ENCODE measurements at places on chromosomes 2 and 18.

DNA sequence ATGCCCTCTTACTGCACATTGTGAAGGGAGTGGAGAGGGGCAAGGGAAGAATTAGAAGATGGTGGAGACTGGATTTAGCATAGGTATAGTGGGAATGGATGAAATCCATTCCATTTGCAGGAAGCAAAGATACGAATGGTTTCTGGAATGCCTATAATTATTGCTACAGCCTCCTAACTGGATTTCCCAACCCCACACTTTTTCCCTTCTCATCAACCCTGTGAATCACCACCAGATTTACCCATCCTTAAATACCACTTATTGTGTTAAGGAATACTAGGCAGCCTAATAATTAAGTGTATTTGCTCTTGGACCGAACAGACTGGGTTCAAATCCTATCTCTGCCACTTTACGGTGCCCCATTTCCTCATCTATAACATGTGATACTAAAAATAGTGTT is 39.3 kb upstream of the CREB1 start:
- no peak for DNase-seq

DNA sequence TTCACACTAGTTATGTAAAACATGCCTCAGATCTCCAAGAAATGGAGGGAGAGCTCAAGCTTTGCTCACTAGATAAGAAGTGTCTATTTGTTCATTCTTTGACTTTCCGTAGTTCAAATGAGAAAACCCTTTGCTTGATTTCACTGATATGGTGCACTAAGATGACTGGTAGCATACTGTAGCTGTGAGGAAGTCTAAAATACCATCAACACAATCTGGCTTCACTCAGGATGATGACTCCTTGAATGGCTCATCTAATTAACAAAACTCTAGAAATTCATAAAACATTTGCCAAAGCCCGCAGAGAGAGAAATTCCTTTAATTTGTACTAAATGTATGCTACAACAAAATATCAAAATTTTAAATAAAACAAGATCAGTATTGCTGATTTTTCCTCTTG is 152.8 kb upstream of the STK17B start:
- no peak for DNase-seq

GRCh38 chr18:27278131-27278530 is 93.0 kb upstream of the CHST9 start:
- DNase-seq = no peak

- no peak for DNase-seq
Measured at GRCh38 chr18:69897397-69898108, 50.1 kb downstream of the CD226 start.
